T-helper 17 cell (primary cell): ENCODE measurements at places on chromosomes 6 and 20. TPM values are rescaled to one million over a fixed set of nuclear protein-coding genes. Genes with fewer than 3 reads are reported as not detected.

The DOP1A gene
- total RNA-seq = 18.9 TPM

The TMC2 gene
- not detected for total RNA-seq

The BIRC7 gene
- not detected for total RNA-seq

The IYD gene
- total RNA-seq = not detected

The CRYBG1 gene
- total RNA-seq = 61.0 TPM

The TNXB gene
- 11.4 TPM for total RNA-seq

The PARD6B gene
- 4.0 TPM for total RNA-seq

The TTK gene
- 0.85 TPM for total RNA-seq

The RSPO3 gene
- not detected for total RNA-seq

The LSM2 gene
- 22.5 TPM for total RNA-seq

The APOM gene
- 2.9 TPM for total RNA-seq

The C6orf15 gene
- total RNA-seq = not detected

The ELOVL2 gene
- not detected for total RNA-seq

The MAS1 gene
- total RNA-seq = not detected

The GSTA1 gene
- total RNA-seq = not detected

The AP5S1 gene
- total RNA-seq = 11.3 TPM
